GM13976 (cell line): ENCODE measurements at places on chromosomes 13 and 19.

DNA sequence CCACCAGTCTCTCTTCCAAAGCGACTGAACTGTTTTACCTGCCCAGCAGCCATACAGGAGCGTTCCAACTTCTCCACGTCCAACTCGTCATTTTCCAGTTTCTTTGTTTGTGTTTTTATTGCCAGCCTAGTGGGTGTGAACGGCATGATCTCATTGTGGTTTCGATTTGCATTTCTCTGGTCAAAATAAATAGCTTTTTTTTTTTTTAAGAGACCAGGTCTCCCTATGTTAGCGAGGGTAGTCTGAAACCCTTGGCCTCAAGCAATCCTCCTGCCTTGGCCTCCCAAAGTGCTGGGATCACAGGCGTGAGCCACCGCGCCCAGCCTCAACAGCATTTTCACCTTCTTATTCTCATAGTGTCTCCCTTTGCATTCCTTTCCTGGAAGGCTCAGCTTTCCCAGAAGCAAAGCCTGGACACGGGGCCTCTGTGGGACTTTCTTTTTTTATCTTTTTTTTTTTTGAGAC, 4.2 kb upstream of the JSRP1 start:
- no peak for DNase-seq

DNA sequence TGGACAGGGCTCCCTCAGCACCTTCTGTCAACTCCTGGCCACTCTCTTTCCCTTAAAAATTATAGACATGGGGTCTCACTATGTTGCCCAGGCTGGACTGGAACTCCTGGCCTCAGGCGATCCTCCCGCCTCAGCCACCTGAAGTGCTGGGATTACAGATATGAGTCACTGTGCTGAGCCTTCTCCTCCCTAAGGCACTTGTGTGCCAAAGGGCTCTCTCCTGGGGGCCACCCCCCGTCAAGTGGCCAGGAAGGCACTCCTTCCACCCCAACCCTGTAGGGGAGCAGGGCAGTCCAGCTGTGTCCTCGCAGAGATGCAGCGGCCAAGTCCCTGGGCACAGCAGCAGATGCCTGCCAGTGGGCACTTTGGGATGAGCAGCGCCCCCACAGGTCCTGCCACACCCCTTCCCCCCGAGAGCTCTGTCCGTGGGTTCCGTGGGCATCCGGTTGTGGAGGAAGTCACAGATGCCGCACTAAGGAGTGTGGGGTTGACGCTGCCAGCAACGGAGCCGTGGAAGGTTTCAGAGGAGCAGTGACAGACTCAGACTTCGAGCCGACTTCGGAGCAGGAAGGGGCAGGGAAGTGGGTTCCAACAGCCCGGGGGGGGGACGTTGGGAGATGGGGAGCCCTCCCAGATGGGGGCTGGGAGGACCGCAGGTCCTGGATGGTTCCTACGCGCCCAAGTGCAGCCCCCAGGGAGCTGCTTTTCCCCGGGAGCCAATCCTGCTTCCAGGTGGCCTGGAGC, 3.3 kb upstream of the UQCR11 start:
- DNase-seq = no peak

GRCh38 chr19:8253678-8254077, 44.5 kb downstream of the CERS4 start:
- no peak for DNase-seq

DNA sequence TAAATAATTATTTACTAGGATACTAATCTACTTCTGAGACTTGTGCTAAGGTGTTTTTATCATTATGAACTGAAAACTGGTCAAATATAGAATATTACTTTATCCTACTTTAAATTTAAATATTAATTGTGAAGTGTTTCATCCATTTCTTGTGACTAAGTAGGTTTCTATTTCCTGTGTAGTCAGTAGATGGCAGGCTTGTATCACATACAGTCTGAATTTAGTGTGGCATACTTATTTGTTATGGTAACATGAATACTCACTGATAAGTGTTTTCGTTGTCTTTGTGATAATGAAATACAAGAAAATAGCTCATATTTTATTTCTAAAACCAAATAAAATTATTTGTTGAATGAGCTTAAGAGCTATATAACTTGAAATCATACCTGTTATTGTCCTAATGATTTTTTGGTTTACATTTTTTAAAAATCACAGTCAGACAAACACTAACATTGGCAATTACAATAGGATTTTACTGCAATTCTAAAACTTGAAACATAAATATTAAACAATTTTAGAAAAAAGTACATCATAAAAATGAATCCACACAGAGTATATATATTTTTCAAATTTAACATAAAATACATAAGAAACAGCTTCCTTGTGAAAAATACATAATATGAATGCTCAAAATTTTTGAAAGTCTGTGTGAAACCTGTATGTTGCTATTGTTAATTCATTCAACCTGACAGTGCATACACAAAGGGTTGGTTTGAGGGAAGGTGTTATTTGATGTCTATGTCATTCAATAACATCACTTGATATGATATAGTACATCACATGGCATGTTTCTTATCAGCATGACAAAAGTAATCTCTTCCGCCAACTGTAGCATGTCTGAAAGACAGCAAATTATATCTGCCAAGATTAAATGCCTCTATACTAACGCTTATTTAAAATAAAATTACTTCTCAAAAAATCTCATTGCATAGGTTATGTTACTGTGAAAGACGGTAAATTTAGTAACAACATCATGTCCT, 904.8 kb upstream of the PCDH20 start:
- DNase-seq = peak; percentile 28

DNA sequence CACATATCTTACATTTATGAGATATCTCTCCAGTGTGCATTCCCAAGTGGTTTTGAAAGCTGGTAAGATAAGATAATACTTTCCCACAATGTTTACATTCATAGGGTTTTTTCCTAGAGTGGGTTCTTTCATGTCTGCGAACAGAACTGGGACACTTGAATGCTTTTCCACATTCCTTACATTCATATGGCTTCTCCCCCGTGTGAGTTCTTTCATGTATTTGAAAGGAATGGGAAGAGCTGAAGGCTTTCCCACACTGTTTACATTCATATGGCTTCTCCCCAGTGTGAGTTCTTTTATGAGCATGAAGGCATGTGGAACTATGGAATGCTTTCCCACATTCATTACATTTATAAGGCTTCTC, 19.7 kb downstream of the ZNF433 start:
- no peak for DNase-seq

DNA sequence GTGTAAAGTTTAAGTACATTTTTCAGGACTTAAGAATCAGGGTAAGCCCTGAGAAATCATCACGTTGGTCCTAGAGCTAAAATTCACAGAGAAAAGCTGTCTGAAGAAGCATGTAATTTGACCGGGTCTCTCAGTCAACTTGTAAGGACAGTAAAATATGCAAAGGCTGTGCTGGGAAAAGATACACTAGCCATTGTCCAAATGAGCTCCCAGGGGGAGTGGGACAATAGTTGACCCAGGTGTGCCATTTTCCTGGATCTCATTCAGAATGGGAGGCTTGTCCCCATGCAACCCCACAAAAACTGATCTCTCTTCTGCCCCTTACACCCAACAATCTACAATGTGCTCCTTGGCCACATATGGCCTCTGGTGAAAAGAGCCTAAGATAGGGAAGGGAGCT, 437.9 kb downstream of the KLF12 start:
- no peak for DNase-seq

DNA sequence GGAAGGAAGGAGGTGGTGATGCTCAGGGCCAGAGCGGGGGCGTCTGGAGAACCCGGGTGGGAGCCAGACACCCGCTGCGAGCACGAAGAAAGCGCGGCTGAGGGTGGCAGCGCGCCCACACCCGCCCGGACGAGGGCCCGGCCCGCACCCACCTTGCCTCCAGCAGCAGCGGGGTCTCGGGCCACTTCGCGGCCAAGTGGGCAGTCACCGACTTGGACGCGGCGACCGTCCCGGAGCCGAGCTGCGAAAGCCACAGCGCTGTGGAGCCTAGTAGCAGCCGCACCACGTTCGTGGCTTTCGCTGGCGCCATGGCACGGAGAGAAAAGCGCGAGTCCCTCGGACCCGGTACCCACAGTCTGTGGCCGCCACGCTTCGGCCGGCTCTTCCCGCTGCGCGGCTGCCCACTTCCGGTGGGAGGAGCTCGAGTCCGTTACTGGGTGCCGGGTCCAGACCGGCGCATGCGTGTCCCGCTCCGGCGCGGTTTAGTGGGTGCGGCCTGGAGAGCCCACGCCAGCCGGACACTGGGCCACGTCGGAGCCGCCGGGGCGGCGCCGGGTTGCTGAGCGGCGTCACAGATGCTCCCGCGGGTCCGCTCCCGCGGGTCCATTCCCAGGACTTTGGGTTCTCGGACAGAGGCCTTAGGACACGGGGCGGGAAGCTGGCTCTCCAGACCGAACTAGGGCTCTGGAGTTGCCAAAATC, at the start of gene UGGT2:
TSS of gene UGGT2 (minus strand) at position 399 of the 701 bp plus-strand sequence. CDS start at position 310, 89 bp downstream.
- peak; percentile 97 for DNase-seq

GRCh38 chr19:37227996-37228395, 10.0 kb downstream of the ZNF383 start:
- DNase-seq = no peak

- no peak for DNase-seq
Observed at GRCh38 chr19:1206864-1207450, 1.4 kb downstream of the STK11 start.

DNA sequence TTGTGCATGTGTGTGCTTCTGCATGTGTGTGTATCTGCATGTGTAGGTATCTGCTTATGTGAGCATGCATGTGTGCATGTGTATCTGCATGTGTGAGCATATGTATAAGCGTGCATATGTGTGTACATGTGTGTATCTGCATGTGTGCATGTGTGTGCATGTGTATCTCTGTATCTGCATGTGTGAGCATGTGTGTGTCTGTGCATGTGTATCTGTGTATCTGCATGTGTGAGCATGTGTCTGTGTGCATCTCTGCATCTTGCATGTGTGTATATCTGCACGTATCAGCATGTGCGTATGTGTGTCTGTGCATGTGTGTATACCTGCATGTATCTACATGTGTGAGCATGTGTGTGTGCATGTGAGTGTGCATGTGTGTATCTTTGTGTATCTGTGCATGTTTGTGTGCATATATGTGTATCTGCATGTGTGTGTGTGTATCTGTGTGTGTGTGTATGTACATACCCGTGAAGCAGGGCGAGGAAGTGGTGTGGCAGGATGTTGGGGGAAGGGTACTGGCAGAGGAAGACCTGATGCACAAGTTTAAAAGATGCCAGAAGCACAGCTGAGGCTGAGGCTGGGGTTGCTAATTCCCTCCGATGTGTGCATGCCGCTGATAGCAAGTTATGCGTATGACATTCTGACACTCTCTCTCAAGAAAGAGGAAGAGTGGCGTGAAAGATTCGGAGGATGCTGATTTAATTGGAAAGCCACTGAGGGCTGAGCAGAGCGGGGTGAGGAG, 64.2 kb downstream of the TEX29 start:
- DNase-seq = no peak

GRCh38 chr19:19145684-19146608, 7.7 kb upstream of the TMEM161A start:
- peak; percentile 92 for DNase-seq

DNA sequence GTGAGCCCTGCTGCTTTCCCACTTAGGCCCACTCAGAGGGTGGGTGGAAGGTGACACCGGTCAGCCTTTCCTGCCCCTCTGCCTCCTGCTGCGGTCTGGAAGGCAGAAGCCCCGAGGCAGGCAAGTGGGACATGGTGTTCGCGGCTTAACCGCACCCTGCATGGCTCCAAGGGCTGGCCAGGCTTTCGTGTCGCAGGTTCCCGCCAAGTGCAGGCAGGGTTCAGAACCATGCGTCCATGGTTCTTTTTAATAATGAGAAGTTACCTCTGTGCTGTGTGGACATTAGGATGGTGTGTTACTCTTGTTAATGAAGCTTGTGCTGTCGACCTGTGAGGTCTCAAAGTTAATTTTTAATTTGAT, 986 bp downstream of the DGKH start:
- no peak for DNase-seq

GRCh38 chr19:2848616-2849015, 7.3 kb downstream of the ZNF555 start:
- DNase-seq = no peak

DNA sequence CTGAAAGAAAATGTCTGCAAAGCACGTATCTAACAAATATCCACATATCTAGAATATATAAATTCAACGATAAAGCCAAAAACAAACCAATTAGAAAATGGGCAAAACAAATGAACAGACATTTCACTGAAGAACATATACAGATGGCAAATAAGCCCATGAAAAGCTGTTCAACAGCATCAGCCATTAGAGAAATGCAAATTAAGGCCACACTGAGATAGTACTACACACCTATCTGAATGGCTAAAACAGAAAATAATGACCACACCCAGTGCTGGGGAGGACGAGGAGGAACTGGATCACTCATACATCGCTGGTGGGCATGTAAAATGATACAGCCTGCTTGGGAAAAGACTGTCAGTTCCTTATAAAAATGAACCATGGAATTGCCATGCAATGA, 32.0 kb downstream of the PDCD5 start:
- no peak for DNase-seq

GRCh38 chr13:90723381-90723780, 624.1 kb upstream of the MIR17HG start:
- no peak for DNase-seq

GRCh38 chr13:25171517-25172302, at the start of gene AMER2:
AMER2 (minus strand) TSS chr13:25172288; CDS start chr13:25171619, 669 bp downstream.
- peak; percentile 62 for DNase-seq

DNA sequence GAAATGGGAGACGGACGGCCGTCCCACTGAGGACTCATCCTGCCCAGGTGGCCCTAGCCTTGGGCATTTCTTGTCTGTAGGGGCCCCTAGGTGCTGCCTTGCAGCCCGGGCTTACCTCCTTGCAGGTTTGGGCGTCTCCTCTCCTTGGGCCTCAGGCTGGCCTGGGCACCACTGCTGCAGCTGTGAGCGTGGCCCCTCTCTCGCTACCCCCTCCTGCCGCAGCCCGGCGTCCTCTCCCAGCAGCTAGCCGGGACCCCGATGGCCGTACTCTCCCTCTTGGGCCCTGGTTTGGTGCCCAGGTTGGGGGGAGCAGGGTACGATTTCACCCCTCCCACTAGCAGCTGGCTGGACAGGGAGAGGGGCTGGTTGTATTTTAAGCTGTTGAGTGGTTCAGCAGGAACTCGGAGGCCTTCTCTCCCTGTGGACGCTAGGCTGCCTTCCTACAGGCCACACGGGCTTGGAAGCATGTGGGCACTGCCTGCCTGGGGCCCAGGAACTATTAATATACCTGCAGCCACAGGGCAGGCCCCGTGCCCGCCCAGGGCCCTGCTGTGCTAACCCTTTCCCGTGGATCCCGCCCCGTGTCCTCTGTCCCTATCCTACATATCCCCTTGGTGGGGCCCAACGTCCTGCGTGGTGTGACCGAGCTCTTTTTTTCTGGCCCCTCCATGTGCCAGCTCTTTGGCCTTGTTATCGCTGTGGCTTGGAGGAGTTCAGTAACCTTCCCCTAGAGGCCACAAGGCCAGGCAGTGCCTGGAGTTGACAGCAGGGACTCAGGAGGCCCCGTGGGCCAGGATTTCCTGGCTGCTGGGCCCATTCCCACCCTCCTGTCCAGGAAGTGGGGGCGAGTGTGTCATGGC, 11.7 kb downstream of the NDUFB7 start:
- no peak for DNase-seq

DNA sequence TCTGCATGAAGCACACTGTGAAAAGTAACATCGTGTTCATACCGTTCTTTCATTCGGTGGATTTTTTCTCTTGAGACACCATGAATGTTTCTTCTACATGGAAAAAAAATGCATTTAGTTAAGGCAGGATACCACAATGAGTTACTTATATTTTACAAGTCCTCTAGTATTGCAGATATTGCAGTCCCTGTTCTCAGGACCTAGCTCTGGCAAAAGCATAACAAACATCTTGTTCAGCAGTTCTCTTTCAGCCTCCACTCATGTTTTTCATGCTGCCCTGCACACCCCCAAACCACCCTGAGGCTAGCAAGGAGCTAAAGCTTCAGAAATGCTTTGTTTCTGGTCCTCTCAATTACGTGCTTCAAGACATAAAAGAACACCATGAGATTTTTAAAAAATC, 24.8 kb downstream of the N4BP2L1 start:
- DNase-seq = no peak
